Forelimb muscle (tissue), 1 donor: ENCODE measurements at places on chromosomes 3 and 15.

DNA sequence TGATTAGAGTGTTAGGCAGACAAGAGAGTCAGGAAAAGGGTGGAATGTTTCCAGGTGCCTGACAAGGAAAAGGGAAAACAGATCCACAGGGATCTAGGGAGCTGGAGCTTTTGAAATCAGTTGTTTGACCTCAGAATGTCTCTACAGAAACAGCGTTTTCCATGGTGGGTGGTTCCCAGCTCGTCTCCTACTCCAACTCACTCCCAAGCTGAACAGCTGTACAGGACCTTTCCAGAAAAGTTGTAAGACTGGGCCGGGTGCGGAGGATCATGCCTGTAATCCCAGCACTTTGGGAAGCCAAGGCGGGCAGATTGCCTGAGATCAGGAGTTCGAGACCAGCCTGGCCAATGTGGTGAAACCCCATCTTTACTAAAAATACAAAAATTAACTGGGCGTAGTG is 55.7 kb upstream of the RYK start:
- no peak for DNase-seq

DNA sequence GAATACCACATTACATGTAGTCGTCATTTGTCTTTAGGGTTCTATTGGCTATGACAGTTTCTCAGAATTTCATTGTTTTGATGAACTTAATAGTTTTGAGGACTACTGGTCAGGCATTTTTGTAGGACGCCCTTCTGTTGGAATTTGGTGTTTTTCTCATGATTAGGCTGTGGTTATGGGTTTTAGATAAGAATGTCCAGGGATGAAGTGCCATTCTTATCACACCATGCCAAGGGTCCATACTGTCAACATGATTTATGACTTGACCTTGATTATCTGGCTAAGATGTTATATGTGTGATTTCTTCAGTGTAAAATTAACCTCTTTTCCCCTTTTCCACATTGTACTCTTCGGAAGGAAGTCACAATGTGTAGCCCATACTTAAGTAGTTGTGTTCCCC is 135.3 kb downstream of the DIPK2A start:
- DNase-seq, result no peak

DNA sequence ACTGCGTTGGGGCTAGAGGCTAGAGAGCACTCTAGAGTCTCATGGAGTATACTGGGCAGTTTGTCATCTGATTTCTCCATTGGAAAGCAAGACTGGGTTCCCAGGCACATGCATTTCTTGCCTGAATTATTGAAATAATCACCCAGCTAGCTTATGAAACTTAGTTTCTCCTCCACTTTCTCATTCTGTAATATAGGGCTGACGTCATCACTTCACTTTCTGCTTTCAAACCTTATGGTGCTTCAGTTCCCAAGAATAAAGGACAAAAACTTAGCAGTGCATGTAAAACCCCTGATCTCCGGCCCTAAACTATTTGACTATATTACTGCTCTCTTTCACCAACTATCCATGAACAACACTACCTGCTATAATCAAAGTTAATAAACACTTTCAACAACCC is 147.9 kb downstream of the IGSF11 start:
- no peak for DNase-seq

DNA sequence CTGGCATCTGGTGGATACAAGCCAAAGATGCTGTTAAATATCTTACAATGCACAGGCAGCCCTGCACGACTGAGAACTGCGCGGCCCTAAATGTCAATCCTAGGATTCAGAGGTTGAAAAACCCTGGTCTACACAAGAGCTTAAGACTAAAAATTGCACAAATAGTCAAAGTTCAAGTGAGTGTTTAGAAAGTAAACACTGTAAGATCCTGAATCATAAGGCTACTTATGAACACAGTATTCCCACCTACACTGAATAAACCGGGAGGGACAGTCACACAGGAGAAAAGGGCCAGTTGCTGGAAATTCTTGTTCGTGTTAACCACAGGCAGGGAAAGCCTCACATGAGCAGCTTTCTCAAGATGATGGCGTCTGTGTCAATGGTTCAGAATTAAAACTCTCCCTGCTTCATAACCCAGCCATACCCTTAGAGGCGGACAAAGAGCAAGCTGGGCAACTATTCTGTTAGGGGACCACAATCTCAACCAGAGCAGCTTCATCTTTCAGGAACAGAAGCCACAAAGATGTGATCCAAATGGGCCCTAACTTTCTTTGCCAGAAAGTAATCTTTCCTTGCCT is 37.7 kb downstream of the LRIG1 start:
- DNase-seq, result no peak

- DNase-seq, result no peak
Measured at GRCh38 chr3:3196148-3196861, 16.8 kb upstream of the CRBN start.

- no peak for DNase-seq
Measured at GRCh38 chr3:4855676-4856075, 123.6 kb upstream of the BHLHE40 start.

- DNase-seq, result no peak
Measured at GRCh38 chr3:94413336-94414108, 350.7 kb downstream of the NSUN3 start.

DNA sequence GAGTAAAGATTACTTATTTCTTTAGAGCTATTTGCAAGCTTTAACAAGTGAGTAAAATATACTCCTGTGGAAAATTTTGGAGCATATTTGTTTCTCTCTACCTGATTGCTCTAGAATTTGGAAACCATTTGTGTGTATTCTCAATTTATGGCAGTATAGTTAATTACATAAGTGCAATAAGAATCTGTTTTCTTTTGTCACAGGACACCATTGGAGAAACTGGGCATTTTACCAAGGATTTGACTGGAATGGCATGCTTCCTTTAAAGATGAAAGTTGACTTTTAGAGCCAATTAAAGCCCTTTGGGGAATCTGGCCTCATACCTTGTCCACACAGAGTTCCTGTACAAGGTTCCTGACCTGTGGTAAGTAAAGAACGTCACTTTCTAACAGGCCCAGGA is 38.4 kb downstream of the PAQR5 start:
- no peak for DNase-seq

- DNase-seq, result no peak
Measured at GRCh38 chr3:177646749-177647148, 449.5 kb upstream of the TBL1XR1 start.

GRCh38 chr15:83716605-83717004 is 62.7 kb downstream of the ADAMTSL3 start:
- DNase-seq, result no peak

GRCh38 chr3:138325990-138326389 is 3.7 kb downstream of the NME9 start:
- DNase-seq, result no peak

DNA sequence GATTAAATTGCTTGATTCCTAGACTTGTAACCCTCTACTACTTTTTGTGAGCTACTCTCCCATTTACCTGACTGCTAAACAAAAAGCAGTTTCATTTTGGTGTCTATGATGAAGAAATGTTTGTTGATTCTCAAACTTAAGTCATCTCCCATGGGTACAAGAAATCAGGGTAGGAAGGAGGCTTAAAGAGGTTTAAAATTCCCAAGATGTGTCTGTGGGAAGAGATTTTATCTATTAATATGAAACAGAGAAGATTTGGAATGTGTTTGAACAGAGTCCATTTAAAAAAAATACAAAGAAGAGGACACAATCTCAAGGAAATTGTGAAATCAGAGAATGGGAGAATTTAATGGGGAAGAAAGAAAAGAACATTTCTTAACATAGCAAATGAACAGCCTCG is 14.8 kb downstream of the P3H2 start:
- no peak for DNase-seq

DNA sequence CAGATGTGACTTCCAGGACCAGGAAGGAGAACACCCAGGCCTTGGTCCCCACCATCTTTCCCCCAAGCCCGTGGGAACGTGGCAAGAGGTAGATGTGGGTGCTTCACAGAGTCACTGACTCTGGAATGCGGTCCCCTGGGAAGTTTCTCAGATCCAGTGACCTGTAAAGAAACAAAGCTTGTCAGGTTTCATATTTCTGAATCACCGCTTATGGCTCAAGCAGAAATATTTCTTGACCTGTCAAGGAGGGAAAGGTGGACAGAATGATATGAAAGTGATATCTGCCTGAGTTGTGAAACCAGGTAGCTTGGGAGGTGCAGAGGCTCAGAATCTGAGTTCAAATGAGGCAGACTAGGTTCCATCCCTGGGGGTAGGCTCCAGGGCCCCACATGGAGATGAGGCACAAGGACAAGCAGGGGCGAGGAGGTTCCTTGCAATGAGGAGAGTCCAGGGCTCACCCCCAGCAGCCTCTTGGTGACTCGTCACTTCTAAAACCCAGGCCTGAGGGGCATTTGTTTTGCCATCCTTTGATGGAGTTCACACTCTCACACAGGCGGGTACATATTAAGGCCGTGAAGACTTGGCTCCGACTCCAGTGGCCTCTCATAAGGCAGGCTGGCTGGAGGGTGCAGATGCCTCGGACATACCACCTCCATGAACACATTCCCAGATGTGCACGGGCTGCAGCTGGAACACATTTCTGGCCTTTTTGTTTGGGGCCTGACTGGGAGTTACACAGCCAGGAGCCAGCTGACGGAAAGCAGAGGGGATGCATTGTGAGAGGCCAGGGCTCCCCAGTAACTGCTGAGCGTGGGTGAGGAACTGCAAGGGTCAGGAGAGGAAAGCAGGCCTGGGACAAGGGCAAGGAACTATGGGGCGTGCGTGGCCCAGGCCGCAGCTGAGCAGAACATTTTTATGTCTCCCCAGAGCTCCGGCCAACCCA is 1.3 kb downstream of the CILP start:
- DNase-seq, result no peak

GRCh38 chr15:94125156-94125555 is 106.2 kb upstream of the MCTP2 start:
- DNase-seq, result peak; percentile 48

- DNase-seq, result no peak
Measured at GRCh38 chr3:161020256-161020655, 84.9 kb downstream of the B3GALNT1 start.

DNA sequence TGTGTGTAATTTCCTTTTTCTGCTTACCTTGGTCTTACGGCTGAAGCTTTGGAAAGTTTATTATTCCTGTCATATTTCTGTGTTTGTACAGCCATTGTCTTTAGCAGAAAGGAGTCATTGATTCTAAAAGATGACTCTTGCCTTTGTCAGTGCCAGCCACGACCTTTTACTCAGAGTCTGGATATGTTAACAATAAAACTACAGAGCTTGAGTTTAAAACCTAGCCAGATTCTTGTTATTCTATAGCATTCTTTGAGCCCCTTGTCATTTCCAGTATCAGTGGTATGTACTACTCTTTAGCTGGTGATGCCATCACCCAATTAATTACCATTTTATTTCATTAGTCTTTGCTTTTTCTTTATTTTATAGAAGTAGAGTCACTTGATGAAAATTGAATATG is 142.4 kb downstream of the TCF12 start:
- DNase-seq, result no peak

- no peak for DNase-seq
Measured at GRCh38 chr15:71294251-71294910, 179.1 kb downstream of the THSD4 start.

GRCh38 chr3:195859846-195860411 is 48.2 kb upstream of the MUC4 start:
- no peak for DNase-seq

DNA sequence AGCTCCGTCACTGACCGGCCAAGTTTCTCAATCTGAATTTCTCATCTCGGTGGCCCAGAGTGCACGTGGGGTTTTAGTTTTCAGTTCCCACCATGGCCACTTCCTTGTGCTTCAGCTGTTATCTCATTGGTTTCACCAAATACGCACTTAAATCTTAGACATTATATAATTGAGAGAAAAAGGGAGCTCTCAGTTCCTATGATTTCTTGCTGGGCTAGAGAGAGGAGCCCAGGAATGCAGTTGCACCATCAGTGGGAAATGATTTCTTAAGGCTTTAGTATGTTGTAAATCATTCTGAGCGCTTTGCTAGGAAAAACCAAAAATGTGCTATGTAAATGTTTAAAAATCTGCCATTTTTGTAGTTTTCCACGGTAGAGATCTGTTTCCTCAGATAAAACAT is 53.2 kb downstream of the OXNAD1 start:
- DNase-seq, result no peak

GRCh38 chr3:2888592-2888991 is 221.6 kb downstream of the IL5RA start:
- DNase-seq, result no peak

DNA sequence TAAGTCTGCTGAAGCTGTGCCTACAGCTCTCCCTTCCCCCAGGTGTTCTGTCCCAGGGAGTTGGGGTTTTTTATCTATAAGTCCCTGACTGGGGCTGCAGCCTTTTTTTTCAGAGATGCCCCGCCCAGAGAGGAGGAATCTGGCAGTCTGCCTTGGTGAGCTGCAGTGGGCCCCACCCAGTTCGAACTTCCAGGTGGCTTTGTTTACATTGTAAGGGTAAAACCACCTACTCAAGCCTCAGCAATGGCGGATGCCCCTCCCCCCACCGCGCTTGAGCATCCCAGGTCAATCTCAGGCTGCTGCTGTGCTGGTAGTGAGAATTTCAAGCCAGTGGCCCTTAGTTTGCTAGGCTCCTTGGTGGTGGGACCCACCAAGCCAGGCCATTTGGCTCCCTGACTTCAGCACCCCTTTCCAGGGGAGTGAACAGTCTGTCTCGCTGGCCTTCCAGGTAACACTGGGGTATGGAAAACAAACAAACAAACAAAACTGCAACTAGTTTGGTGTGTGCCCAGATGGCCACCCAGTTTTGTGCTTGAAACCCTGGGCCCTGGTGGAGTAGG is 189.4 kb downstream of the MFSD1 start:
- DNase-seq, result no peak

DNA sequence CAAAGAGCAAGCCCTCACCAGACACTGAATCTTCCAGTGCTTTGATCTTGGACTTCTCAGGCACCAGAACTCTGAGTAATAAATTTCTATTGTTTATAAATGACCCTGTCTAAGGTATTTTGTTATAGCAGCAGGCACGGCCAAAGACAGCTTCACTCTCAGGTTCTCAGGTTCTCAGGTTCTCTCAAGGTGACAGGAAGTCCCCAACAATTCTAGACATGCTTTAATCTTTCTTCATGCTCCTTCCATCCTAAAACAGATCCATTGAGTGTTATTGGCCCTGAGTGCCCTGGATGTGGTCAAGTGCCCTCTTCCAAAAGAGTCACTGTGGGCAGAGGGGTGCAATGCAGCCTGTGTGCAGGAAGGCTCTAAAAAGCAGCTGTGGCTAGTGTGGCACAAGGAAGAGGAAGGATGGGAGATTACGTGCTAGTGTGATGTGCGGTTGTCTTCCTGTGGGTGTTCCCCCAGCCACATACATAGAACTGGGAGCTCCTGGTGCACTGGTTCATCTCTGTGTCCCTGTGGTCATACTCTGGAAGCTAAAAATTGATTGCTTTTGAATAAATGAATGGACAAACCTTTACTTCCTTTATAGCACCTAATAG is 11.0 kb upstream of the RAB7A start:
- DNase-seq, result no peak

- no peak for DNase-seq
Measured at GRCh38 chr3:99709686-99710085, 71.3 kb downstream of the COL8A1 start.

DNA sequence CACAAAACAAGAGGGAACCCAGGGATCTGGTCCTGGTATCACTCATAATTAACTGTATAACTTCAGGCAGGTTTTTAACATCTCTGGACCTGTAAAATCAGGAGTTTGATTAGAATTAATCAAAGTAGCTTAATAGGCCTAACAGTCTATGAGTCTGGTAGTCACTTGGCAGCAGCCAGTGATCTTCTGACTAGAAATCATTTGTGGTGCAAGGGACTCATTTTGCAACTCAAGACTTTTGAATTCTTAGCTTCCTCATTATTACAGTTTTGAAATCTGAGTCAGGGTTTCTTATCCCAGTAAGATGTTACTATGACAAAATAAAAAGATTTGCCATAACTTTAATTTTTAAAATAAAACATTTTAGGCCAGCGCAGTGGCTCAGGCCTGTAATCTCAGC is 70.8 kb downstream of the TMCC1 start:
- DNase-seq, result no peak
